ENCODE measurements at places on chromosomes 12 and 14. TPM values are rescaled to one million over a fixed set of nuclear protein-coding genes. Genes with fewer than 3 reads are reported as not detected.

DNA sequence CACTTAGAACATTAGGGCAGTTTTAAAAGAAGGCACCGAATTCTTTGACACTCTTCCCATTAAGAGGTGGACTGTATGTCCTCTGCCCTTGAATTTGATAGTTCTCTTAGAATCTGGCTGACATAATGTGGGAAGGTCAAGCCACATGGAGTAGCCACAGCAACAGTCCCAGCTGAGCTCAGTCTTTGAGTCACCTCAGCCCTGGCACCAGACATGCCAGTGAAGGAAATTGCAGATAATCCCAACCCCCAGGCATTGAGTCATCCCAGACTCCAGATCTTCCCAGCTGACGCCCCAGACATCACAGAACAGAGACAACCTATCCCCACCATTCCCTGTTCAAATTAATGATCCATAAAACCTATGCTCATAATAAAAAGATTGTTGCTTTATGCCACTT is 83.4 kb downstream of the GTF2A1 start:
- no peak for DNase-seq

HCAR2 gene
- not detected for total RNA-seq

- DNase-seq = no peak
Observed at GRCh38 chr14:56811593-56812363, 1.5 kb upstream of the OTX2 start.

DNA sequence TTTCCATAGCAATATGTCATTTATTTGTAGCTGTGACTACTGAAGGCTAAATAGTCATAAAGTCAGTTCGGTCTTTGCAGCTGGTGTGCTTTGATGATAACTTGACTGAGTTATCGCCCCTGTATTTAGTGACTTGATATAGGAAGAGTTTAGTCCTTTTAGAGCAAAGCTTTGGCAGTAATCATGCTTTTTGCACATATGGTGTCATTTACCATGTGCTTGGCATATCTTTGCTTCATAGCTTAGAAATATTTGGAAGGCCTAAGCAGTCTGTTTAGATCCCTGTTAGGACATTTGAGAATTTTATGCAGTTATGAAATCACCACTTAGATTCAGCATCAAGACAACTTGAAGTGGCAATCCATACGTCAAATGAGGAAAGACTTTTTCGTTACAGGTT is 31.6 kb downstream of the POLR3B start:
- no peak for DNase-seq

HOXC9 gene
- total RNA-seq = not detected

KCNMB4 gene
- 0.64 TPM for total RNA-seq

GRCh38 chr12:104533134-104533533 is 76.4 kb downstream of the CHST11 start:
- no peak for DNase-seq

LRRC10 gene
- total RNA-seq = not detected

GRCh38 chr12:70557583-70558191 is 79.5 kb downstream of the PTPRB start:
- no peak for DNase-seq

Measured in right lobe of liver (tissue), 6 donors.